ENCODE measurements at places on chromosomes 5 and 9. TPM values are rescaled to one million over a fixed set of nuclear protein-coding genes. Genes with fewer than 3 reads are reported as not detected.

- no peak for DNase-seq
Observed at GRCh38 chr9:116724123-116724522, 37.0 kb downstream of the TRIM32 start.

- no peak for DNase-seq
Observed at GRCh38 chr9:132511191-132511999, 71.0 kb upstream of the BARHL1 start.

Gene ADAMTSL2
- total RNA-seq = not detected

GRCh38 chr9:117414906-117415331 is at the start of gene ASTN2:
Gene ASTN2 (minus strand): TSS chr9:117415057. CDS start chr9:117414938, 119 bp downstream.
- DNase-seq = no peak

DNA sequence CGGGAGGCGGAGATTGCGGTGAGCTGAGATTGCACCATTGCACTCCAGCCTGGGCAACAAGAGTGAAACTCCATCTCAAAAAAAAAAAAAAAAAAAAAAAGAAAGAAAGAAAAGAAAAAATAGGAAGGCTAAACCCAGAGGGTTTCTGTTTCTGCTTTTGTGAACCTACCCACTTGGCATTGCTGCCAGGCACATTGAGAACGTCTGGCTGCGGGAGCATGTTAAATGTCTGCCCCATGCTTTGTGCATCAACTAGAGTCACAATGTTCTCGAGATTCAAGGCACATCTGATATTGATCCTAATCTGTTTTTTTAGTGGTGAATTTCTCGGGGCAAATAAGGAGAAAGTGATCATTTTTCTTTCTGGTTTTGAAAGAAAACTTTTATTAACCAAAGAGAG is 2.8 kb downstream of the SLC25A25 start:
- DNase-seq = no peak

DNA sequence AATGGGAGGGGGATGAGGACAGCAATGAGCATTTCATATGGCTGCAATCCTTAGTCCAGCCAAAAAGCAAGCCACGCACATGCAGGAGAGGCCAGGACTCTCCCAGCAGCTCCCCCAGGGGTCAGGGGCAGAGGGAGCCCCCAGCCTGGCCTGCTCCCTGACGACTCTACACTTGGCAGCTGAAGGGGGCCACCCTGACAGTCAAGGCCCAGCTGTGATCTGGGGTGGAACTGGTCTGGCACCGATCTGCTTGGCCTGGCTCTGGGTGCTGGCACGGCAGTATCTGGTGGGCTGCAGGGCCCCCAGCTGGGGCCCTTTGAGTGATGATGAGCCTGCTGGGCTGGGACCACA is 118.1 kb downstream of the ADAMTS2 start:
- DNase-seq = no peak

DNA sequence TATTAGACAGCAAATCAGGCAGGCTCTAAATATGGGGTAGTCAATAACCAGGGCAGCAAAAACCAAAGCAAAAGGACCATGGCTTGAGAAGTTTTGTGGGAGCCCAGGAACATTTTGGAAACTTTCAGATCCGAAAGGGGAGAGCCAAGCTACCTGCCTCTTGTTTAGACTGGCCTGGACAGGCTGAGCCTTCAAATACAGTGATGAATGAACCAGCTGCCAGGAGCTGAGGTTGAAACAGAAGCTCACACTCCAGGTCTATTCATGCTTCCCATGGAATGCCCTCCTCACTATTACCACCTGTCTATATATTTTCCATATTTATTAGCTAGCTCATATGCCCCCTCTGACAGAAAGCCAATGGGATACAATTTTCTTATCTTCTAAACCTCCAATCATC is 150.8 kb upstream of the SLC44A1 start:
- no peak for DNase-seq

Gene FGFR4
- total RNA-seq = 1.2 TPM

- no peak for DNase-seq
Observed at GRCh38 chr5:158933494-158934318, 166.0 kb downstream of the EBF1 start.

DNA sequence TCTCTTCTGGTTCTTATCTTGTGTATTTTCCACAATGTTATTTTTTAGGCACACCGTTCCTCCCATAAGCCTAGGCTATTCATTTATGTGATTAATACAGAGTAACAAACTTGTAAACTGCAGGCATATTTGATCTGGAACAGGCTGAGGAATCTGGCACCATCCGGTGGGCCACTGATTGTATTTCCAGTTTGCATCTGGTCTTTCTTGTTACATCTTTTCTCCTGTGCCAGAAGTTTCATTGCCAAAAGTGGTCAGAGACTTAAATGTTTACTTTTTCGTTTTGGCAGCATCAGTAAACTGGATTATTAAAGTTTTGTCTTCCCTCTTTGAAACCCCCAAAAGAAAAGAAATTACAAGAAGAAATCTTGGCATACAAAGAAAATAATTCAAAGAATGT is 17.9 kb upstream of the ZCCHC7 start:
- no peak for DNase-seq

DNA sequence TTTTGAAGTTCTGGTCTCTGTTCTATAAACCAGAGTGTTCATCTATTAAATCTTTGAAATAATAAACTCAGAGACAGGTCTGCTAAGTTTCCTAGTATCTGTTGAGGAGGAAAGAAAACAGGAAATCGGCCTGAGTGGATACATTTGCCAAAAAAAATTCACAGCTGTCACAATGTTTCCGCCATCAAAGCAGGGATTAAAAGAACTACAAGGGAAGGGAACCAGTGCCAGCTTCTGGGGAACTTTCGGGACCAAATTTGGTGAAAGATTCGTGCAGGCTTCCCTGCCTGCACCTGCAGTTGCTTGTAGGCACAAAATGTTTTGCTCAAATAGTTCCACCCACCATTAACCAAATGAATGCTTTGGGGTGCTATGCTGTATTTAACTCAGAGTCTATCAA is 267.5 kb downstream of the MSX2 start:
- no peak for DNase-seq

DNA sequence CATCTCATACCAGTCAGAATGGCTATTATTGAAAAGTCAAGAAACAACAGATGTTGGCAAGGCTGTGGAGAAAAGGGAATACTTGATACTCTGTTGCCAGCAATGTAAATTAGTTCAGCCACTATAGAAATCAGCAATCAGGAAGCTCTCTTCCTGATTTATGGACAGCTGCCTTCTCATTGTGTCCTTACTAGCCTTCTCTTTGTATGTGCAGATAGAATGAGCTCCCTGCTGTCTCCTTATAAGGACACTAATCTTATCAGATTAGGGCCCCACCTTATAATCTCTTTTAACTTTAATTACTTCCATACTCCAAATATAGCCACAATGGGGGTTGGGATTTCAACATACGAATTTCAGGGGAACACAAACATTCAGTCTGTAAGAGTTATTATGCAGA is 38.0 kb downstream of the KCNV2 start:
- no peak for DNase-seq

DNA sequence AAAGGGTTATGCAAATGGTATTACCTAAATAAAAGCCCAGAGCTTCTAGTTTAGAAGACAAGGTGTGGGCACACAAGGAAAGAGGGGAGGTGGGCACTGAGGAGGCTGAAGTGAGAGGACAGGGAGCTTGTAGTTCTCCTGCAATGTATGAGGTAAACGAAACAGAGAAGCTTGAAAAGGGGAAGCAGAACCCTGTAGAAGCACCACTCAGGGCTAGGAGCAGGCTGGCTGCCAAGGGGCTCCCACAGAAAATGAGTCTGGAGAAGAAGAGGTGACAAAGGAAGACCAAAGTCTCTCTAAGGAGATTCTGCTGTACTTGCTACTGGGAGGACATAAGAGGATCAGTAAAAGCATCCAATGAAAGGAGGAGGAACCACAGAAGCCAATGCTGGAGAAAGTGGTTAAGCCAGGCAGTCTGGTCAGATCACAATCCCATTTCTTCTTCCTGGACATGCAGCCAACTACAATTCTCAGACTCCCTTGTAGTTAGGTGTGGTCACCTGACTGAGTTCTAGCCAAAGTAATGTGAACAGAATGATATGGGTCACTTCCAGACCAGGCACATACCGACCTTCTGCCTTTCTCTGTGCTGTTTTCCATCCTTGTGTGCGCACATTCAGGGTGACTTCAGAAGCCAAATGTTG is 174.5 kb upstream of the MAP3K1 start:
- DNase-seq = peak; percentile 74

All from B cell (primary cell).